A549 treated with RU486 at 1 μM for 4 hours (cell line): ENCODE measurements at places on chromosomes 5 and 9. TPM values are rescaled to one million over a fixed set of nuclear protein-coding genes. Genes with fewer than 3 reads are reported as not detected.

FGFR4 gene
- total RNA-seq, result 15.9 to 24.1 TPM (median 23.2 TPM) in 5 replicates

LRRC19 gene
- total RNA-seq, result not detected in 5 replicates

LHX6 gene
- 0.32 to 0.39 TPM (median 0.38 TPM) in 5 replicates for total RNA-seq

SCGB3A1 gene
- total RNA-seq, result not detected in 5 replicates
